ENCODE measurements at places on chromosomes 7 and 10.

- no peak for DNase-seq
Measured at GRCh38 chr10:101595591-101596433, 7.7 kb downstream of the DPCD start.

GRCh38 chr10:88138319-88138848, 275.0 kb downstream of the PTEN start:
- no peak for DNase-seq

DNA sequence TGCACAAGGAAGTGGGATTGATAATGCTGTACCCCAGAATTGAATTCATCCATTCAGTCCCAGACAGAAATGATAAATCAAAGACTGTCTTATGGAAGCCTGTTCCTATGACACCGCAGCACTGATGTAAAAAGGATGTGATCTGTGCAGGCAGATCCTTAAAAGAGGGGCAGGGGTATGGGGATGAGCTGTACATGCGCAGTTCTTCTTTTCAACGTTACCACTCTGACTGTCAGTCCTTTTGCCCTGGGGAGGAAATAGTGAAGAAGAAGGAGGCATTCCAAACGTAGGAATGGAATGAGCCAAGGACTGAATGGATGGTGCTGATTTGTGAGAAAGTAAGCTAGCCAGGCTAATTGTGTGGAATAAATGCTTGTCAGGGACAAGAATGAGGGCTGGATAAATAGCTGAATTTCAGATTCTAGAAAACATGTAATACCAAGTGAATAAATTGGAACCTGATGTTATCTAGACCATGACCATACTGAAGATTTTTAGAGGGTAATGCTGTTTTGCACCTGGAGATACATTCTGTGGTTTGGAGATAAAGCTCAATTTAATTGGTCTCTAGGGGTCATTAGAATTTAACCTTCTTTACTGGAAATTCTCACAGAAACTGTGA, 509.3 kb downstream of the SORCS3 start:
- no peak for DNase-seq

- no peak for DNase-seq
Measured at GRCh38 chr10:5917305-5917704, 27.3 kb downstream of the FBH1 start.

DNA sequence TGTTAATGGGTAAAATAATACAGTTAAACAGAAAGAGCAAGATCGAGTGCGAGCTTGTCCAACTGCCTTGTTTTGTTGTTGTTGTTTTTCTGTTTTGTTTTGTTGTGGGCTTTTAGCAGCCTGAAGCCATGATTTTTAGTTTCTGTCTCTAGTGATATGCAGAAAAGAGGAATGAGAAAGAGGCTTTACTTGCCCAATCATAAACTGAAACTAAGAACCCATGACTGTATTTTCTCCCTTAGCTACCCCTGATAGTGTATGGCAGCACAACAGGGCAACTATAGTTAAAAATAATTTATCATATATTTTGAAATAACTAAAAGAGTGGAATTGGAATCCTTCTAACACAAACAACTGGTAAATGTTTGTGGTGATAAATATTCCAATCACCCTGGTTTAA, 493.9 kb downstream of the GLRX3 start:
- no peak for DNase-seq

DNA sequence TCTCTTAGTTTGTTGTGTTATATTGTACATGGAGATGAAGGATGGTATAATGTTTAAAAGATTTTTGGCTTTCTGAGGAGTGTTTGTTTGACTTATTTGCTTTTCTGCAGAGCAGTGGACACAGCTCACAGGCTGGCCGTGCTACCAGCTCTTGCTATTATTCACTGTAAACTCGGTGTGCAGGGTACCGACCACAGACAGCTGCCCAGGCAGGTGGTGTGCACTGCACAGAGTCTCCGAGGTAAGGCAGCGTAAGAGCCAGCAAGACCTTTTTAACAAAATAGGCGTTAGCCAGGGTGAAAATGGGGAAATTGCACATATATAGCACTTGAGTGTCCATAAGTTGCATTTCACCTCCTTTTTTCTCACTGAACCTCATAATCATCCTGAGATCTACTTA, 438.0 kb downstream of the CNTNAP2 start:
- DNase-seq, result no peak

GRCh38 chr7:127865466-127865865, 165.8 kb downstream of the LRRC4 start:
- no peak for DNase-seq

GRCh38 chr10:81953420-81953819, 78.4 kb downstream of the NRG3 start:
- DNase-seq, result no peak

- no peak for DNase-seq
Measured at GRCh38 chr7:106041140-106041717, 70.9 kb downstream of the SYPL1 start.

- DNase-seq, result no peak
Measured at GRCh38 chr10:100333661-100334440, 3.8 kb upstream of the PKD2L1 start.

DNA sequence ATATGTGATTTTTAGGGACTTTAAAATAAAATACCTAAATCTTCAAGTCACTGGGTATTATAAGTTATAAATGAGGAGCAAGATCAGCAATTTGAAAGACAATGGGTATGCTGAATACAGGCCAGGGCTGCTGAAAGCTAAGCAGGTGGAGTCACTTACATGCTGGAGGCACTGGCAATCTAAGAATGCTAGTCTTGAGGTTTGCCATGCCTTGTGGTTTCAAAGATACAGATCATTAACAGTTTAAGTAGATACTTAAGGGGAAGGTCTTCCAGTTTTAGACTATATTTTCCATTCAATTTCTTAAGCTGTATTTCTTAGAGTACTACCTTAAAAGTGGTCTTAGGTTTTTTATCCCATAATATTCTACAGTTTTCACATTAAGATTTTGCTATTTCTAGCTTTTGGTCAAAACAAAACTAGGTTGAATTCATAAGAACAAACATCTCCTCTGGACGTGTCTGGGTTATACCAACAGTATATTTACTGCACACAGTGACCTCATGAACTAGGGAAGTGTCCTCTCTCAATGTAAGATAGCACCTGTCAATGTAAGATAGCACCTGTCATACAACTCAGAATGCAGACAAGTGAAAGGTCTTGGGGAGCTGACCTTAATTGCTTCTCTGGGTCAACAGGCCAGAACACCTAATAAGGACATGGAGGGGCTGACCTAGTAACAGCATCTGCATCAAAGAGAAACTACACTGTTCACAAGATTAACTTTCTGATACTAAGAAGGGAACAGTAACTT, 2.0 kb downstream of the SRI start:
- no peak for DNase-seq

Data from CD8-positive, alpha-beta T cell (primary cell).